ENCODE measurements at places on chromosomes 16 and 17. TPM values are rescaled to one million over a fixed set of nuclear protein-coding genes. Genes with fewer than 3 reads are reported as not detected.

The IKZF3 gene
- total RNA-seq, result 0.63 TPM

DNA sequence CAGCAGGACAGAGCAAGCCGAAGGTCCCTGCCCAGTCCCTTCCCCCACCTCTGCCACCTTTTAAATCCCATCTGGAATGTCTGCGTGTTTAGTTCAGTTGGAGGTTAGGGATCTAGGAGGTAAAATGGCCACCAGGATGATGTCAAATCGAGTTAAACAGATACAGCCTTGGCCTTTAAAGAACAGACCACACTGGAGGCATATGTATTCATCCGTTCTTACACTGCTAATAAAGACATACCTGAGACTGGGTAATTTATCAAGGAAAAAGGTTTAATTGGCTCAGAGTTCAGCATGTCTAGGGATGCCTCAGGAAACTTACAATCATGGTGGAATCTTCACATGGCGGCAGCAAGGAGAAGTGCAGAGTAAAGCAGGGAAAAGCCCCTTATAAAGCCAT, 167.8 kb upstream of the CACNG5 start:
- no peak for DNase-seq

The CLDN6 gene
- 0.96 TPM for total RNA-seq

DNA sequence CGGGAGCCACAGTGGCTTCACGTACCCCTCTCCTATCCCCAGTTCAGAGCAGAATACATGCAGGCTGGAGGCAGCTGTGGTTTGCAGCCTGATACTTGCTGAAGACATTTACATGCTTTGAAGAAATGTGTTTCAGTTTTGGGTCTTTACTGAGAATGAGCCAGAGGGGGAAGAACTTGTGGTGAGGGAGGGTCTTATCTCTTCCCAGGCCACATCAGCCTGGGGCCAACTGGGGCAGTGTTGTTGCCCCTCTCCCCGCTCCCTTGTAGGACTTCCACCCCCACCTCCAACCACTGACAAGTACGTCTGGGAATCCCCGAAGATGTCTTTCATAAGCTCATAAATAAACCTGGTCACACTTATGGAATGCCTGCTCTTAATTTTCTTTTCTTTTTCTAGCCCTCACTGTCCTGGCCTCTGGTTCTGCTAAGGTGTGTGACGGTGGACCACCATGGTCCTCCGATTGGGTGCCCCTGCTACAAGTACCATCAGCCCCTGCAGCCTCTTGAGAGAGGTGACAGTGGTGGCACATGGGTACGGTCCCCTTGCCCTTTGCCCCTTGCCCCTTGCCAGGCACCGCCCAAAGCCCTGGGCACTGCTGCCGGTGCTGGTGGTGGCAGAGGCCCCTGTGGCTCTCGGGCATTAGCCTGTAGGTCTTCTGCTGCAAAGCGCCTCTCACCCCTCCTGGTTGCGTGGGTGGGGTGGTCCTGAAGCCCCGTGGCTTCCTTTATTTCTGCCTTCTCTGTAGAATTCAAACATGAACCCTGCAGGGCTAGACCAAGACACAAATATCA, 144.8 kb upstream of the RPH3AL start:
- DNase-seq, result no peak

DNA sequence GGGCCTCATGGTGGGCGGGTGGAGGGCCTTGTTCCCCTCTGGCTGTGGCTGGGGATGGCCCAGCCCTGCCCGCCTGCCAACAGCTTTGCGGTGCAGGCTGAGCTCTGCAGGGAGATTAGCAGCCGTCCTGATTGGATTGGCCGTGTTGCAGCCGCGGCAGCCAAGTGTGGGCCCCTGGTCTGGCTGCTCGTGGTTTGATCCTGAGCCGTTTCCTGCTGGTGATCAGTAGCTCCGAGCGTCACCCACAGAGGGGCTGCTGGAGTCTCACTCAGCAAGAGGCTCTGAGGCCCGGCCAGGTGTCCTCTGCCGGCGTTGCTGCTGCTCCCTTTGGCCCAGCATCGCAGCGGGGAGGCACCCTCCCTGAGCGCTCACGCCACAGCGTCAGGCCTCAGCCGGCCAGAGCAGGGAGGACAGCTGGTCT, 32.5 kb downstream of the BAIAP2 start:
- no peak for DNase-seq

DNA sequence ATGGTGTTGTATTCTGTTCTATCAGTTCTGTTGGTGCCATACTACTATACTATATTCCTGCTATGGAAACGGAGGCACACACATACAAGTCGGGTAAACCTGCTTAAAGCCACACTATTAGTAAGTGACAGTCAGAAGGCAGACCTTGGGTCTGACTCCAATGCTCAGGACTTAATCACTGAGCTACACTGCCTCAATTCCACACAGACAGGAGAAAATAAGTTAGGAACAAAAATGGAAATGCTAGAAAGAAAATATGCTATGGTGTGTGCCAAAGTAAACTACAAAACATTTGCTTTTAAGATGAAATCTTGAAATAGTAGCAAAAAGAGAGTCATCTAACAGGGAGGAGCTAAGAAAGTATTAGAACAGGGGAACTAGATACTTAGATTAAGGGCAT, 48.1 kb downstream of the MYO1D start:
- no peak for DNase-seq

DNA sequence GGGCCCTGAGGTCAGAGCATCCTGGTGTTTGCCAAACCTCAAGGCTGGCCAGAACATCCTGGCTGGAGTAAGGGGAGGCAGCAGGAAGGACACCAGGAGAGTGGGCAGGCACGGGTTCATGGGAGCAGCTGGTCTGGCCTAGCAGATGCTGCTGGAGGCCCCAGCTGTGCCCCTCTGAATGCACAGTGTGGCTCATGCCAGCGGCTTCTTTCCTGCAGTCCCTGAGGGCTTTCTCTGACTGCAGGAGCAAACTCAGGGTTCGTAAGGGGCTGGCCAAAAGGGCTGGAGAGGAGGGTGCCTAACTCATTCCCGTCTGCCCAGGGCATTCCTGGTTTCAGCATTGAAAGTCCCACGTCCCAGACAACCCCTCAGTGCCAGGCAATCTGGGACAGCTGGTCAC, 78.7 kb downstream of the ZDHHC7 start:
- no peak for DNase-seq

The GDPD3 gene
- 1.4 TPM for total RNA-seq

DNA sequence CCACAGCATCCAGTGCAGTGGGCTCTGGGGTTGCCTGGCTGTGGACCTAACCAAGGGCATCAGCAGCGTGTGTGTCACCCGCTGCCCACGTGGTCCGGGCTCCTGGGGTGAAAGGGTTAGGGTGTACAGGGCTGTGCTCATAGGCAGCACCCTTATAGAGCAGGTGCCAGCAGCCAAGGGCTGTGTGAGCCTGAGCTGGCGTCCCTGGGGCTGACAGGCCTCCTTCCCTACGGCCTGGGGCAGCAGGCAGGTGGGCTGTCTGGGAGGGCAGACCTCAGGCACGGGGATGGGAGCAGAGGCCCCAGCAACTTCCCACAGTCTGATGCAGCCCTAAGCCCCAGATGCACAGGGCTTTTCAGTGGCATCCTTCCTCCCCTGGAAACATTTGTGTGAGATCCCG, 13.9 kb downstream of the CD300A start:
- no peak for DNase-seq

The P2RX1 gene
- total RNA-seq, result 0.13 TPM

The CDK3 gene
- 3.6 TPM for total RNA-seq

GRCh38 chr17:71184716-71185115, 936.1 kb upstream of the SOX9 start:
- no peak for DNase-seq

DNA sequence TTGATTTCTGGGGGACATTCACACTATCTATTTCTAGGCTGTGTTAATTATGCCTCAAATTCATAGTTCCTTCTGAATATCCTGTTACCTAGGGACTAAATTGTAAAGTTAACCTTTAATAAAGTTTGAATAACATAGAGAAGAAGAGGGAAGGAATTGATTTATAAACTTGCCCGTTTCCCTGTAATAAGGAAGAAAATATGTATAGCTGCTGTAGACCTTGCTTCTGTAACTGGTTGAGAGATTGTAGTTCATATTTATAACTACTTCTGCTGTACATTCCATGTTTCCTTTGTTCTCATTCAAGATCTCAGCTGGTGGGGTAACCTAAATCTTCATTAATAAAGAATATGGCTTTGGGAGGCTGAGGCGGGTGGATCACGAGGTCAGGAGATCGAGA, 19.2 kb downstream of the NF1 start:
- no peak for DNase-seq

The KRT15 gene
- total RNA-seq, result 0.15 TPM

The CRHR1 gene
- not detected for total RNA-seq

GRCh38 chr17:73196500-73196899, 3.6 kb downstream of the COG1 start:
- DNase-seq, result no peak

Data from left lobe of liver (tissue), 2 donors.